Right lobe of liver (tissue), 6 donors: ENCODE measurements at places on chromosomes 1 and 21. TPM values are rescaled to one million over a fixed set of nuclear protein-coding genes. Genes with fewer than 3 reads are reported as not detected.

DNA sequence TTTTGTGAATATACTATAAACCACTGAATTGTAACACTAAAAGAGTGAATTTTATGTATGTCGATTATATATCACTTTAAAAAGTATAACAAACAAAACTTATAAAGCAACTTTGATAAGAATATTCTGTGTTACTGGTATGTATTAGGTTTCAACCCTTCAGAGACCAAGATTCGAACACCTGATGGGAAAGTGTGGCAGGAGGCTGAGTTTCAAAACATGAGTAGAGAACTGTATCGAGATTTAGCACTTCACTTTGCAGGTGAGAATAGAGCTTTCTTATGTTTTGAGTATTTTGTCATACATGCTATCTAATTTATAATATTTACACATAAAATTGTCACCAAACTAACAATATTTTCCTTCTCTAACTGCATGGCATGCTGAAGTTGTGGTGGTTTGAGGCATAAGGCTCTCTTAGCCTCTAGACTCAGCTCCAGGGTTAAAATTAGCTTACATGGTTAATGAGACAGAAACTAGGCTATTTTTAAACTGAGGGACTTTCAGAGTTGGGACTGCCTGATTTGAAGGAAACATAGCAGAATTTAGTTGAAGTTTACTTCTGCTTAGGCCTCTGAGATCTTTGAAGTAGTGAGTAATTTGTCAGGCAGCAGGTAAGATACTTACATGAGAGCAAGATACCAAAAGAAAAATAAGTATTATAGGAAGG lies 48.6 kb downstream of the CEP350 start:
- no peak overlapping the region for H3K4me3 ChIP-seq
- H3K36me3 ChIP-seq = peaks cover 4% of the 10 kb centered on the region
- no peak for DNase-seq
- H3K27ac ChIP-seq = no peak overlapping the region

DNA sequence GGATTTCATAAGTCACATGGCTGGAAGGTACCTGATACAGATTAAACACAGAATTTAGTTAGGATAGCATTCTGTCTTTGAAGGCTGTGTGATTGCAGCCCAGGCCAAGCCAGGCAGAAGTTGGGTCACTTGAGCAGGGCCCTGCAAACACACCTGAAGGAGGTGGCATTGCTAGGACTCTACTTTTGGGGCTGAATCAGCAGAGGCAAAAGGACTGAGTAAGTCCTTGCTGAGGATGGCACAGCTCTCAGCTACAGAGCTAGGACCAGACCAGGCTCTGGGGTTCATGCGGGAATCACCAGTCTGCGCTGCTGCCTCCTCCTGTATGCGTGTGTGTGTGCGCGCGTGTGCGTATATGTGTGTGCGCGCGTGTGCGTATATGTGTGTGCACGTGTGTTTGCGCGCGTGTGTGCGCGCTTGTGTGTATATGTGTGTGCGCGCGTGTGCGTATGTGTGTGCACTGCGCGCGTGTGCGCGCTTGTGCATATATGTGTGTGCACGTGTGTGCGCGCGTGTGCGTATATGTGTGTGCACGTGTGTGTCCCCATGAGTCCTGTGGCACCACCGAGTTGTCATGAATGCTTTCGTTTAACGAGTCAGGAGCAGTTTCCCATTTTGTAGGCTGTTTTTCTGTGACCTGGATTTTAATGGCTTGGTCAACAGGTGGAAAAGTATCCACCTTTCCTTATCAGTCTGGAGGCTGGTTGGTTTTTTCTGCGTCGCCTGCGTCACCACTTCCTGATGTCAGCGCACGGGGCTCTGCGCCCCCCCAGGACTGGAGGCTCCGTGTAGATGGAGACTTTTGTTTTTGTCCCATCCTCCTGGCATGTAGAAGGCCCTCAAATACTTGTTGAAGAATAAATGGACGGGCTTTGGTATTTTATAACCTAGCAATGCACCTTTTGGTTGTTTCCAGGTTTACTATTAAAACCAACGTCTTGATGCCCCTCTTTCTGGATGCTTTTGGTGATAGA lies 34.7 kb downstream of the ADARB1 start:
- H3K4me1 ChIP-seq = no peaks in the 10 kb centered on the region
- H3K36me3 ChIP-seq = no peaks in the 10 kb centered on the region
- no peak overlapping the region for H3K27ac ChIP-seq
- H3K27me3 ChIP-seq = no peaks in the 10 kb centered on the region
- H3K4me3 ChIP-seq = no peak overlapping the region

DNA sequence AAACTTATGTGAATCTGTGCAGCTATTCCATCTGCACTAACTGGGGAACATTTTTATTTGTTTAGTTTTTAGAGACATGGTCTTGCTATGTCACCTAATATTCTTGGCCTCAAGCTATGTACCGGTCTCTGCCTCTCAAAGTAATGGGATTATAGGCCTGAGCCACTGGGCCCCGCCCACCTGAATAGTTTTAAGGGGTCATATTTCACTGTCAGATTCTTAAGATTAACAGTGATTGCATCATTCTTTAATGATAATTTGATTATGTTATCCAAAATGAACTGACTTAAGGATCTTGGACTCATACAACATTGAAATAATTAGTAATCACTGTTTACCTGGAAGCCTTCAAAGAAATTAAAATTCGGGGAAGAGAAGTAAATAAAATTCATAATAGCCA lies 12.6 kb upstream of the KLF18 start:
- H3K4me3 ChIP-seq = no peak overlapping the region
- no peaks in the 10 kb centered on the region for H3K36me3 ChIP-seq

DNA sequence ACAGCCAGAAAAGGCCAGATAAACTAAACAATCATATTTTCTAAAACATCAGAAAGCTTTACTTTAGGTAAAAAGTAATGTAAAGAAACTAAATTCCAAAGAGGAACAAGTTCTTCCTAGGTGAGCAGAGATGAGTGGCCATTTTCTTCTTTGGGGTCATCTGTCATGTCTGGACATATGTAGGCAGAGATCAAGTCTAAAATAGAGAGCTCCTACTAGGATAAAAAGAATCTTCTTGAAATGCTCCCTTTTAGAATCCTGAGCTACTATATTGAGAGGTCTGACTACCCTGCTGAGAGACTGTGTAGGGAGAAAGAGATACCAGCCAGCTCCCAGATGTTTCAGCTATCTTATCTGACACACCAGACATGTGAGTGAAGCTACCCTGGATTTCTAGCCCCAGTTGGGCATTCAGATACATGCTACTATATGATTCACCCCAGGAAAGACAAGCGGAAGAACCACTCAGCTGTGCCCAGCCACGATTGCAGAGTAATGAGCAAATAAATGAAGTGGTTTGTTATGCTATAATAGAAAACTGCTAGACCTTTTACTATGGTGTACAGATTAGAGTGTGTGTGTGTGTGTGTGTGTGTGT lies 80.1 kb downstream of the TTLL7 start:
- H3K4me3 ChIP-seq = no peak overlapping the region
- H3K27me3 ChIP-seq = no peaks in the 10 kb centered on the region
- no peak for DNase-seq
- H3K4me1 ChIP-seq = no peaks in the 10 kb centered on the region
- H3K36me3 ChIP-seq = no peaks in the 10 kb centered on the region

DNA sequence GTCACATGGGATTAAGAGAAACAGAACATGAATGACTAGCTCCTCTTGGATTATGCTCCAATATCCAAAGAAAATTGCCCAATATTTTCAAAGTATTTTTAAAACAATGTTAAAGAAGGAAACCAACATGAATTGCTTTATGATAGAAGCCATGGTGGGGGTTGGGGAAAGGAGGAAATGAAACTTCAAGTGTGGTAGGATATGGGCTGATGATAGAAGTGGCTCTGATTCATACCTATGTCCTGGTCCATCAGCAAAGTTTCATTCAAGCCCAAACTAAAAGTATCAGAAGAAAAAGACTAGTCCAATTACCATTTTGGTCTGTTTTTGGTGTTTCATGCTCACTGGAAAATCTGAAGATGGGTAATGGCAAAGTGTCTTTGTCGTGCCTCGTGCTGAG lies 104.2 kb upstream of the PROX1 start:
- H3K4me3 ChIP-seq = no peak overlapping the region
- H3K27me3 ChIP-seq = no peaks in the 10 kb centered on the region
- no peak for DNase-seq
- no peak overlapping the region for H3K27ac ChIP-seq
- no peaks in the 10 kb centered on the region for H3K36me3 ChIP-seq

- H3K36me3 ChIP-seq = no peaks in the 10 kb centered on the region
- H3K4me1 ChIP-seq = no peaks in the 10 kb centered on the region
- H3K4me3 ChIP-seq = no peak overlapping the region
- DNase-seq = no peak
- H3K27ac ChIP-seq = no peak overlapping the region
- no peaks in the 10 kb centered on the region for H3K27me3 ChIP-seq
Measured at GRCh38 chr21:30947141-30947540, 65.8 kb upstream of the KRTAP11-1 start.

DNA sequence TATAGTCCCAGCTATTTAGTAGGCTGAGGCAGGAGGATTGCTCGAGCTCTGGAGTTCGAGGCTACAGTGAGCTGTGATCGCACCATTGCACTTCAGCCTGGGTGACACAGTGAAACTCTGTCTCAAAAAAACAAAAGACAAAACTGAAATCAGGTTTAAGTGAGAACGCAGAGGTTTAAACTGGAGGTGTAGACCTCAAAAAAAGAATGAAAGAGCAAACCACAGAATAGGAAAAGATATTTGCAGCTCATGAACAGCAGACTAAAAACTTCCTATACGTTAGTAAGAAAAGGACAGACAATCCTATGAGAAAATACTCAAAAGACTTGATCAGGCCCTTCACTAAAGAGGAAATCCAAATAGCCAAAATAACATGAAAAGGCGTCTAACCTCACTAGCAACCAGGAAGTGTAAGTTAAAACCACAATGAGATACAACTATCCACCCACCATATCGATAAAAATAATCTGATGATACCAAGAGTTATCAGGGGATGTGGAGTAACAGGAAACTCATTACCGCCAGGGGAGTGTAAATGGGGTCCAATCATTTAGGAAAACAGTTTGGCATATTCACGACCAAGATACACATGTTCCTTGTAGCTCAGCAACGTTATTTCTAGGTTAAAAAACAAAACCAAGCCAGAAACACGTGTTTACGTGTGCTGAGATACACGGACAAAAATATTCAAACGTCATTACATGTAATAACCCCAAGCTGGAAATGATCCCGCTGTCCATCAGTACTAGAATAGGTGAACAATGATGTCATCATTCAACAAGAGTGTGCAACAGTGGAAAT lies 9.8 kb downstream of the TNFRSF9 start:
- H3K27ac ChIP-seq = no peak overlapping the region
- no peaks in the 10 kb centered on the region for H3K4me1 ChIP-seq
- H3K27me3 ChIP-seq = no peaks in the 10 kb centered on the region
- DNase-seq = no peak
- H3K36me3 ChIP-seq = no peaks in the 10 kb centered on the region

DNA sequence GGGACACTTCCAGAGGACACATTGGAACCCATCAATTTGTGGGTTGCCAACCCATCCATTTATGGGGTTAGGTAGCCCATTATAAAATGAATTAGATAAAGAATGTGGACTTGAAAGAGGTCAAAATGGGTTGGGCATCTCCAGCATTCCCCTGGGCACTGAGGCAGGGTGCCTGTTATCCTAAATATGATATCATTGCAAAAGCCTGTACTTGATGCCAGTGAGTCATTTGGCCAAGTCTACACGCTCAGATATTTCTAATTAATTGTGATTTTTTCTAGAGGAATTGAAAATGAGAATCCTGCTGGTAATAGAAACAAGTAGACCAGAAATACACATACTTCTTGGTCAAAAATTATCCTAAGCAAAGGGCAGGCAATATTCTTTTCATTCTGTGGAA lies 21.9 kb upstream of the NBL1 start:
- no peaks in the 10 kb centered on the region for H3K36me3 ChIP-seq
- no peaks in the 10 kb centered on the region for H3K27me3 ChIP-seq
- no peak for DNase-seq
- no peaks in the 10 kb centered on the region for H3K4me1 ChIP-seq
- H3K4me3 ChIP-seq = no peak overlapping the region

GRCh38 chr1:102891868-102892625 lies 216.3 kb downstream of the COL11A1 start:
- no peaks in the 10 kb centered on the region for H3K4me1 ChIP-seq
- H3K27me3 ChIP-seq = no peaks in the 10 kb centered on the region
- no peaks in the 10 kb centered on the region for H3K36me3 ChIP-seq
- DNase-seq = no peak
- no peak overlapping the region for H3K4me3 ChIP-seq

DNA sequence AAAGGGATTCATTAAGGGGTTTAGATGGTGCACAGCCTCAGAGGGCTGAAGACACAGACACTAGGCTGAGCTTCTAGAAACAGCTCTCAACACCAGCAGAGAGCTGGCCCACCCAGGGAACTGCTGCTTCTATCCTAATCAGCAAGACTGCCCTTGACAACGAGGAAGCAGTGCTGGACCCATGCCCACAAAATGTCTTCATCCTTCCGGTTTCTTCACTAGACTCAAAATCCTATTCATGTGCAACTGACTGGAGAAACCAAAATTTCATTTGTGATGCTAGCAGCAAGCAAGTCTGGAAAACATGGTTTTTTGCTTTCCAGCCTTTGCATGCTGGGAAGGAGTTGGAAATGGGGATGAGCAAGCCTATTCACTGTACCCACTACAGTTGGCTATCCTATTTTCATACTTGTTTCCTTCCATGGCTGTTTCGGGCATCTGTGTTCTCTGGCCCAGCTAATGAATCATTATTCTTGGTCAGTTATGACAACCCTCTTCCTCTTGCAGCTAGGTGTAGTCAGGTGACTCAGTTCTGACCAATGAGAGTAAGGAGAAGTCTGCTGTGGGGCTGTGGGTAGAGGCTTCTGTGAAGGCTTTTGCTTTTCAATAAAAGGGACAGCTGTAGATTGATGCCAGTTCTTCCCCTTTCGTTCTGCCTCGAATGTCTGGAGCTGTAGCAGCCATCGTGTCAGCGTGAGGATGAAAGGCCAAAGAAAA lies 14.6 kb upstream of the TMEM61 start:
- no peaks in the 10 kb centered on the region for H3K4me1 ChIP-seq
- H3K27me3 ChIP-seq = no peaks in the 10 kb centered on the region
- H3K36me3 ChIP-seq = no peaks in the 10 kb centered on the region
- H3K27ac ChIP-seq = no peak overlapping the region
- H3K4me3 ChIP-seq = no peak overlapping the region

DNA sequence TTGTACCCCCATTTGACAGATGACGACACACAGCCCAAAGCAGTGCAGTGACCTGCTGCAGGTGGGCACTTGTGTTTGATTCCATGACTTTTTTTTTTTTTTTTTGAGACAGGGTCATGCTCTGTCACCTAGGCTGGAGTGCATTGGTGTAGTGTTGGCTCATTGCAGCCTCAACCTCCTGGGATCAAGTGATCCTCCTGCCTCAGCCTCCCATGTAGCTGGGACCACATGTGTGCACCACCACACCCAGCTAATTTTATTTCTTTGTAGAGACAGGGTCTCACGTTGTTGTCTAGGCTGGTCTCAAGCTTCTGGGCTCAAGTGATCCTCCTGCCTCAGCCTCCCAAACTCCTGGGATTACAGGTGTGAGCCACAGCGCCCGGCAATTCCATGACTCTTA lies 14.9 kb upstream of the SYNC start:
- H3K36me3 ChIP-seq = no peaks in the 10 kb centered on the region
- no peaks in the 10 kb centered on the region for H3K27me3 ChIP-seq
- H3K27ac ChIP-seq = no peak overlapping the region

- H3K27ac ChIP-seq = no peak overlapping the region
- no peaks in the 10 kb centered on the region for H3K4me1 ChIP-seq
- DNase-seq = no peak
Measured at GRCh38 chr1:195472291-195472690, 1135.9 kb downstream of the KCNT2 start.

The RNU1-2 gene
- under 0.01 TPM for total RNA-seq

The LYSMD1 gene
- total RNA-seq = 4.5 TPM

The FAM110D gene
- 0.49 TPM for total RNA-seq

The CLCA1 gene
- not detected for total RNA-seq

The CFHR4 gene
- total RNA-seq = 41.2 TPM

The DMBX1 gene
- not detected for total RNA-seq

The S100A2 gene
- total RNA-seq = not detected

The CLDN17 gene
- total RNA-seq = not detected
